ENCODE measurements at places on chromosomes 1 and 21.

- no peak for DNase-seq
These were observed 84.8 kb downstream of the KCTD3 start for GRCh38 chr1:215651867-215652266.

DNA sequence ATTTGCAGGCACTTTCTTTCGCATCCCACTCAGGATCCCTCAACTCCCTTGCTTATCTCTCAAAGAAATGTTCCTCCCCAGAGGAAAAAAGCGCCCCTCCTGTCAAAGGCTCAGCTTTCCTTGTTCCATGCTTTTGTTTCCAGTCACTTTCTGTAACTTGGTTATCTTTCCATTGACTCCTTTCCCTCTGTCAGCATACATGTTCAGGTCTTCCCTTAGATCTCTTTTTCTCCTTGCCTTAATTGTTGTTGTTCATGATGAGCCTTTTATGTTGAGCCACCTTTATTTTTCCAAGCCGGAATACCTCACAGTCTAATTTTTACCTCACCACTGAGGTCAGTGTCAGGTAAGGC, 46.5 kb upstream of the PODN start:
- DNase-seq, result no peak

DNA sequence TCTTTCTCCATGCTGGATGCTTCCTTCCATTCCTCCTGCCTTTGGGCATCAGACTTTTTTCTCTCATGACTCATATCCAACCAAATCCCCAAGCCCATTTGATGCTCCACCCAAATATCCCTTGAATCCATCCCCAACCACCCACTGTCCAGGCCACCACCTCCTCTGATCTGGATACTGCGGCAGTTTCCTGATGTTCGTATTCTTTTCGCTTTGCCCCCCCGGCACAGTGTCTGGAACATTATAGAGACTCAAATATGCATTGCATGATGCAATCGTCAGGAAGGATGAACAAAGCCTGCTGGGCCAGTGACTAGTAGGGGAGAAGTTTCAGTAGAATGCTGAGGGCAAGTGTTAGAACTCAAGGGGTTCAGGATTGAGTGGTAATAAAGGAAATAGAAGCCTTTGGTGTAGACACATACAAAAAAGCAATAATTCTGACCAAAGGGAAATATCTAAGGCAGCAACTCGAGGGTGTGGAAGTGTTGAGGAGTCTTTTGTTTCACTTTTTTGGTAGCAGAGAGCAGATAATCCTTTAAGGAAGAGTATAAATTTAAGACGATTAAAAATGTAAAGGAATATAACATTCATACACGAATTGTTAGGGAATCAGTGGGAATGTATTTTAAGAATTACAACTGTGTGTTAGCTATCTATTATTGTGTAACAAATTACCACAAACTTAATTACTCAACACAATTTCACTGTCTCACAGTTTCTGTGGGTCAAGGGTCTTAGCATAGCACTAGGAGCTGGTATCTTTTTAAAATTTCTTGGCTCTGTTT, 7.5 kb downstream of the S100A11 start:
- no peak for DNase-seq

DNA sequence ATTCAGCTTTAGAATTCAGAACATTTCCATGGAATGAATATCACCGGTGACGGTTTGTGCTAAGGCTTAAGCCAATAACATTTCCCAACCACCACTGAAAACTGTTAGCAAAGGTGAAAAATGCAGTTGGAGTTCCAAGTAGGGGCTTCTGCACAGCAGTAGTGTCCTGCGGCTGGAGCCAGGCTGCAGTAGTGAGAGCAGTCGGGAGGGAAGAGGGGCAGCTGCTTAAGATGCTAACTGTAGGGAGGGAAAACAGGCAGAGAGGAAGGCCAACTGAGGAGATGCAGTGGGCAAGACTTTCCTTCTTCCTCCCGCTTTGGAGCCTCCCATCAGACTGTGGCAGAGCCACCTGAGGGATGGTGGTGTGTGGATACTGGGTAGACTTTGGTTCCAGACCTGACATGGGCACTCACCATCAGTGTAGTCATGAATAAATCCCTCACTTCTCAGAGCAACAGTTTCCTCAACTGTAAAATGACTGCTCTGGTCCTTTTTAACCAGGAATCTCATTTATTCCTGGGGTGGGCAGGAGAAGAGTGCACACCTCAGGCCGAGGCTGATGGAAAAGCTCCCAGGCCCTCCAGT, 3.2 kb downstream of the F3 start:
- no peak for DNase-seq

DNA sequence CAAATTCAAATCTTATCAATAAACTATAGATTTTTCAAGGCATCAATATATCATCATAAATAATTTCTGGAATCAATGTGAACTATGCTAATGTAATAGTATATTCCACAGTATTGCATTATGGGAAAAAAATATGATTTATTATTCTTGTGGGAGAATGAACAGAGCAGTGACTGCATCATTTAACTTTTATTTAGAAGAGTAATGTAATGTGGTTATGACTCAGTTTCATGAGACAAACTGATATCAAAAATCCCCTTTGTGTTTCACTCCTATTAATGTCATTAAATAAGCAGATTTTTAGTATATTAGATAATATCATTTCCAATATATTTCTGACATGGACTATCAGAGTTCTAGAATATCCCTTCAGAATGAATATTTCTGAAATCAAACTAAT, 187.6 kb downstream of the LRRC40 start:
- no peak for DNase-seq

GRCh38 chr1:40477678-40478053, 576 bp downstream of the ZFP69 start:
- DNase-seq, result no peak

GRCh38 chr1:13687151-13687715, 12.8 kb upstream of the PRDM2 start:
- DNase-seq, result no peak

- DNase-seq, result no peak
These were observed 5.6 kb downstream of the SETDB1 start for GRCh38 chr1:150931773-150932172.

DNA sequence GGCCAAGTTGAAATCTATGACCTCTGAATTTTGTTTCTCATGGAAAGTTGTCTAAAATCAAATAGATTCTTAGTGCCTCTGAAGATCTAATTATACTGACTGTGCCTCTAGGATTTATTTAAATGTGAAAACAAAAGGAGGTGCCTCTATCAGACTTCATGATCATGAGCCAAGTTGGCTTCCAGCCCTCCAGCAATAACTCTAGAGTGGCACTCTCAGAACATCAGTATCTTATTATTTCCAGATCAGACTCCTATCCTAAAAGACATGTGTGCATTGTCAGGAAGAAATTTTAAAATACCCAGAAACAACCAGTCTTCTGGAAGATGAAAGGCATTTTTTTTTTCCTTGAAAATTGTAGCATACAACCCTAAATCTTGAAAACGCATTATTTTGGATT, 368.0 kb downstream of the PDE4B start:
- DNase-seq, result no peak

DNA sequence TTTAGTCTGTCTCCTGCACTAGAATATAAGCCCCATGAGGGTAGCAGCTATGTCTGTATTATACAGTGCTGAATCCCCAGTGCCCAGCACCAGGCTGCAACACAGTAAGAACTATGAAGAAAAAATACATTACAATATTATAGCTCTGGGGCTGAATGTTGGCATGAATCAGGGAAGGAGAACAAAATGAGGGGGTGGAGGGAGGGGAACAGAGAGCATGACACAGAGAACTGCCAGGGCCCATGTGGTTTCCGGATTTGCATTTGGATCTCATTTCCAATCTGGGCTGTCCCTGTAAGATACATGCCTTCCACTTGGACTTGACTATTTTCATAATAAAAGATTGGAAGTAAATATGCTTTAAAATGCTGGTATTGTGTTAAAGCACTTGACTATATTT, 35.8 kb downstream of the C1orf198 start:
- DNase-seq, result no peak

GRCh38 chr1:71269818-71270217, 189.0 kb upstream of the ZRANB2 start:
- no peak for DNase-seq

GRCh38 chr1:6224718-6225117, 11.0 kb downstream of the ICMT start:
- DNase-seq, result no peak

DNA sequence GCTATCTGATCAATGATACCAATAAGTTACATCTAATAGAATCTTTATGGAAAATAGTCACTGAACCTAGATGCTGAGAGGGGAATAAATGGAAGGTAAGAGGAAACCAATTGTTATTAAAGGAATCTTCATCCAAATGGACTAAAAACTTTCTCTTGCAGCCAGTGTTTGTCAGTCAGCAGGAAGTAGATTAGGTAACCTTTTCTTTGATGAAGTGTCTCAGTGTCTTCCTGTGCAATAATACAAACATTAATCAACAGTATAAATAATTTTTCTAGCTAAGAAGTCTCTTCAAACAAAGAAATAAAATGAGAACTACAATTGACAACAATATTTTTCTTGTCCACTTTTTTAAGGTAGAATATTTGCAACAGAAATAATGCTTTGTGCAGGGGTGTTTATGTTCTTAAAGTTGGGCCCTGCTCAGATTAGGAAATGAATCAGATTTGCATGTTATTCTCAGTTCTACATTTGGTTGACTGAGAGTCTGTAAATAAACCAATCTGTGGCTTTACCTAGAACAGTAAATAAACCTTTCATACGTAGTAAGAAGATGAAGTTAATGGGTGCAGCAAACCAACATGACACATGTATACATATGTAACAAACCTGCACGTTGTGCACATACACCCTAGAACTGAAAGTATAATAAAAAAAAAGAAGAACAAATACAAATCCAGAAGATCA, 391.4 kb downstream of the MRPL39 start:
- DNase-seq, result no peak

DNA sequence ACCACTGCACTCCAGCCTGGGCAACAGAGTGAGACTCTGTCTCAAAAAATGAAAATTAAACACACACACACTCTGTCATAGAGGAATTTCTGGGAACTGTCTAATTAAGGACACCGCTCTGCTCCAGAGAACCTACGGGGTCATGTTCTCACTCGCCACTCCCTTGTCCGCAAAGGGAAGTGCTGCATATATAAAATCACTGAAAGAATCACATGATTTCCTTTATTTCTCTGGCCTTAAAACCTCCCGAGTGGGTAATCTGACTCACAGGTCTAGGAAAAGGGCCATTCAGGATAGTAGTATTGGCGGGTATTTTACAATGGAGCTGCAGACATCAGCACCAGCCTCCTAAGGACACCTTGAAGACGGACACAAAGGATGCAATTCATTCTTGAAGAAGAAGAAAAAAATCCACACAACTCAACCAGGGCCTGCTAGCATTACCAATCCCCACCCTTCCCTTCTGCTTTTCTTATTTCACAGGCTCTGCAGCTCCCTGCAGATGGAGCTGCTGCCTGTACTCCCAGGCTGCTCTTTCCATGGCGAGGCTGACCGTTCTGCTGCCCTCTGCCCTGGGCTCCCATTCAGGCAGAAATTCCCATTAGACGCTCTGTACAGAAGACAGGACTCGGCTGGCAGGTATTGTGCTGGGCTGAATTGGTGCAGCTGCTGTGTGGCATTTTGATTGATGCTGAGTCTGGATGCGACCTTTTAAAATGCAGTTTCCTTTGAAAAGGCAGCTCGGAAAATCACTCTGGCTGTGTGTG, 53.3 kb upstream of the FAM89A start:
- no peak for DNase-seq

DNA sequence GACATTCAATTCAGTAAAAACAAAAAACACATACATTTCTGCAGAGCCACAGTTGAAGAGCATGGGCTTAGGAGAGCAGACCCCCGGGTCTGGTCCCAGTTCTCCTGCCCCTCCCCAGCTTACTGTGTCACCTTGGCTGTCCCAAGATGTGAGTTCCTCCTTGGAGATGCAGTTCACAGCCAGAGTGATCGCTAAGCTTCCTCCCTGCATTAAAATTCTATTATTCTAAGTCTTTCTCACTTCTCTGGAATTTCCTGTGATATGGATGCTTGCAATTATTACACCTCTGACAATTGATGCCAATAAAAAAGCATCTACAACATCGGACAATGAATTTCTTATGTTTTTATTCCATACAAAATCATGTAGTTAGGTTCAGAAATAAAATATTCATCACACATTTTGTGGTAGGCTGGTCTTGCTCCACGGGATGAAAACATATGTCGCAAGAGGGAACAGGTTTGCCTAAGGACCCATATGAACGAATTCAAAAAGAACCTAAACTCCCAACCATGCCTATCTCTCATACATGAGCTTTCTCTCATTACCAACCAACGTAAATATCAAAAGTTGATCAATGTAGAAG, 328.5 kb upstream of the RUNX1 start:
- no peak for DNase-seq

DNA sequence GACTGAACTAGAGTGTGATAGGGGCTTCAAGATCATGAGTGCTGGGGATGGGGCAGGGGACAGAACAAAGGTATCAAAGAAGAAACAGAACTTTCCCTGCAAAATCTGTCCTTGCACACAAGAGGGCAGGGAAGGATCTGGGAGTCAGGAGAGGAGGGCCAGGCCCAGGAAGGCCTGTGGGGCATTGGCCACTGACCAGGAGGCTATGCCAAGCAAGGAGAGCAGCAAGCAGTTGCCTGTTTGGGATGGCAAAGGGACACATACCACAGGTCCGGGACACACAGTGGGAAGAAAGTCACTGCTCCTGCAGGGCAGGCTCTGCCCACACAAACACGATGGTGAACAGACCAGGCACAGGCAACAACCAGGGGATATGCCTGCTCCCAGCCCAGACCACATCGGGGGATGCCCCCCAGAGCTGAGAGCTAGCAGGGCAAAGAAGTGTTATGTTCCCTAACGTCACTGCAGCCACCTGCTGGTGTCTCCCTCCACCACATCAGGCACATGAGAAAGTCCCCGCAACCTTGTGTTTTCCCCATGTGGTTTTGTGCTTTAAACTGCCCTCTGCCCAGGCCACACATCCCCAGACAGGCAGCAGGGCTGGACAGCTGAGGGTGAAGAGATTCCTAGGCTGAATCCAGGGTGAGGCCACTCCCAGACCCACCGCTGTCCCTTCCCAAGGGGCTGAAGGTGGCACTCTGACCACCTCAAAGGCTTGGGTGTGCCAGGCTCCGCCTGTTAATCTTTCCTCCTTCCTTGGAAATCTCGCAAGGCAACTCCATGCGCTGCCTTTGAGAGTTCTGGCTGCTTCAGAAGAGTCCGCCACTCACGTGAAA, 53.6 kb downstream of the KIF21B start:
- DNase-seq, result no peak

DNA sequence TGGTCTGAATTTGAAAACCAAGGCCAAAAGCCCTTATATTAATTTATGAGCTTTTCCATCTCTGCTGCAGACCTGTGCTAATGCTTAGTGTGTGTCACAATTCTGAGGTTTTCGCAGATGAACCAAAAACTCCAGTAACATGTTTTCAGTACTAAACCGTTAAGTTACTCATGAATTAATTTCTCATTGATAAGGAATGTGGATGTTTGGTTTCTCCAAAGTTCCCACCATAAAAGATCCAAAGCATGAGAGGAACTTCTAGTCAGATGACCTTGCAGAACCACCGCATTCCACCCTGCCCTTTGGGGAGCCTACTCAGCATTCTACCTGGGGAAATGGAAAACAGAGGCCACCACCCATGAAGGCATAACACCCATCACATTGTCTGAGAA, 7.5 kb upstream of the LEPR start:
- DNase-seq, result no peak

GRCh38 chr1:35112668-35113067, 33.5 kb downstream of the ZMYM1 start:
- DNase-seq, result no peak

- DNase-seq, result no peak
These were observed 733 bp downstream of the KDM5B start for GRCh38 chr1:202807451-202807925.

GRCh38 chr1:24126018-24126671, 14.2 kb upstream of the MYOM3 start:
- no peak for DNase-seq

Data from cortex of kidney (tissue), 1 donor.